ENCODE measurements at places on chromosomes 5 and 9.
A peak's percentile ranks its signal among the peaks of the same experiment; 100 is the strongest.

DNA sequence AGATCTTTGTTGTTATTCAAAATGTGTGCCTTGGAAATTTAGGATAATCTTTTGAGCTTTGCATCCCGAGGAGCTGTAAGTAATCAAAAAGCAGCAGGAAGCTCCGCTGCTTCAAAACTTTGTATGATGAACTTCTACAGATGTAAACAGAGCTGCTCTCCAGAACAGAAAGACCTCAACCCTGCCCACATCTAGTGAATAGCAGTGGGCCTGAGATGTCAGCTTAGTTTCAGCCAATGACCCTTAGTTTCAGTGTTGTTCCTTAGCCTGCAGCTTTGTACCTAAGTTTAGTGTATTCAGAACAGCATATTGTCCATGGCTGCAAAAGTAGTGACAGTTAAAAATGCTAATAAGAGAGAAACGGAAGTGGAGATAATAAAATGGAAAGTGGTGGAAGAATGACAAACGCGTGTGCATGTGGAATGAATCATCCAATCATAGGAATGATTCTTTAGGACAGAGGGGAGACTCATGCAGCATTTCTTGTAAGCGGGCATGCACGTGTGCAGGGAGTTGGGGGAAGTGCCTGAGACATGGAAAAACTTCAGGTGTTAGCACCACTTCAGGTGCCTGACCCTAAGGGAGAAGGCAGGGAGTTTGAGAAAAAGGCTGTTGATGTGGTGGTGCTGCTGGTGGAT is 24.9 kb downstream of the SNX24 start:
- no peak for DNase-seq

DNA sequence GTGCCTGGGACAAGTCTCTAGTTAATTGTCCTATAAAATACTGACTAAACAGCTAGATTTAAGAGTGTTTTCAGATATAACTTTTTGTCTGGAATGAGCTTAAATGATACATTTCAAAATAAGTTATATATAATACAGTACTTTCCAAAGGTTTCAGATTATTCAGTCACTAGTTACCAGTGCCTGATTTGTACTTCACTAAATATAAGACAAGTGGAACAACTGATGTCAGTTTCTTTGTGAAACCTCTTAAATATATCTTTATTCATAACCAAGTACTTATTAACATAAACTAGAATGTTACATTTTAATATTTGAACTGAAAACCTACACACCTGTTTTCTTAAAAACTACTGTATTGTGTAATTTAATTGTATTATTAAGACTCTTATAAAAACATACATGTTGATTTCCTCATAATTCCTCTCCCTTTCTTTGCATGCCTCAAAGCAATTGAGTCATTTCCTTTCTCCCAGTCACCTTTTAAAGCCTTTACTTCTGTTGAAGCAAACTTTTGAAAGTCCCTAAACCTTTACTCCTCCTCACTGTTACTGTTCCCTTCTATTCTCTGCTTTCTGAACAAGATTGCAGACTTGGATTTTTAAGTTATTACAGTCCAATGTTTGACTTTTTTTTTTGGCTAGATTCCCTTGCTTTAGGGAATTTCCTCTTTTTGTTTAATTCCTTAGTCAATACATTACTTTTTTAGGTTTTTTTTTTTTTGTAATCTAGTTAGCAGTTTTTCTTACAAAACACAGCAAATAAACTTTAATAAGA is 8.7 kb upstream of the SEMA6A start:
- no peak for DNase-seq

DNA sequence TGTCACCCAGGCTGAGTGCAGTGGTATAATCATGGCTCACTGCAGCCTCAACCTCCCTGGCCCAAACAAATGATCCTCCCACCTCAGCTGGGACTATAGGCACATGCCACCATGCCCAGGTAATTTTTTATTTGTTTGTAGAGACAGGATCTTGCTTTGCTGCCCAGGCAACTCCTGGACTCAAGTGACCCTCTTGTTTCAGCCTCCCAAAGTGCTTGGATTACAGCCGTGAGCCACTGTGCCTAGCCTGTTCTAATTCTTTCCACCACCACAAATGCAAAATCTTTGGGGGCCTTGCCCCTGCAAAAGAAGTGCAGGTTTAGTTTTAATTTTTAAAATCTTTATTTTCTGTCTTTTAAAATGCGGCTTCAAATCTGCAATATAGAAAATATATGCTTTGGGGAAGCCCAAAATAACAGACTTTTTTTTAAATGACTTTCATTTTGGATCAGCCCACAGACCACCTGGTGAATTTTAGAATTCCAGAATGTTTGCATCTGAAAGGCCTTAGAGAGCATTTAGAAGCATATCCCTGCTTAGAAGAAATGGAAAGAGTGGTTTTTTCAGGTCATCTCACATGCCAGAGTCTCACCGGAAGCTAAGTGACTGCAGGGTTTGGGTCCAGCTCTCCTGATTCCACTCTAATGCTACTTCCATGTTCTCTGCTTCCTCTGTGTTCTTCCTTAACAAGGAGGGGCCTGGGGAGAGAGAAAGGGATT is 111.4 kb upstream of the FER start:
- no peak for DNase-seq

GRCh38 chr9:119509291-119509905 is 140.2 kb upstream of the BRINP1 start:
- DNase-seq: no peak

DNA sequence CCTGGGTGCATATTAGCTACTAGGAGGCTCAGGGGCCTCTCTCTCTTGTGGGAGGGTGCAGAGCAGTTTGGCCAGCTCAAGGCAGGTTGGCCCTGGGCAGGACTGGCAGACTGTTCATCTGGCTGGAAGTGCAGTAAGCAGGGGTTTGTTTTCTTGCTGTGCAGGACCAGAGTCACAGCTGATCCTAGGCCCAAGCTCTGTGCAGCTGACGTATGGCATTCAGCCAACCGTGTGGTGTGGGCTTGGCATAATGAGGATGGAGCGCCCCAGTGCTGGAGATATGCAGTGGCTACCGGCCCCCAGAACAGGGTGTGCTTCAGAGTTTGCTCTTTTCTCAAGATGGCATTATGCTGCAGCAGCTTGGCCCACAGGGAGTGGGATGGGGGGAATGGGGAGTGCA is 31.0 kb upstream of the PHF24 start:
- no peak for DNase-seq

DNA sequence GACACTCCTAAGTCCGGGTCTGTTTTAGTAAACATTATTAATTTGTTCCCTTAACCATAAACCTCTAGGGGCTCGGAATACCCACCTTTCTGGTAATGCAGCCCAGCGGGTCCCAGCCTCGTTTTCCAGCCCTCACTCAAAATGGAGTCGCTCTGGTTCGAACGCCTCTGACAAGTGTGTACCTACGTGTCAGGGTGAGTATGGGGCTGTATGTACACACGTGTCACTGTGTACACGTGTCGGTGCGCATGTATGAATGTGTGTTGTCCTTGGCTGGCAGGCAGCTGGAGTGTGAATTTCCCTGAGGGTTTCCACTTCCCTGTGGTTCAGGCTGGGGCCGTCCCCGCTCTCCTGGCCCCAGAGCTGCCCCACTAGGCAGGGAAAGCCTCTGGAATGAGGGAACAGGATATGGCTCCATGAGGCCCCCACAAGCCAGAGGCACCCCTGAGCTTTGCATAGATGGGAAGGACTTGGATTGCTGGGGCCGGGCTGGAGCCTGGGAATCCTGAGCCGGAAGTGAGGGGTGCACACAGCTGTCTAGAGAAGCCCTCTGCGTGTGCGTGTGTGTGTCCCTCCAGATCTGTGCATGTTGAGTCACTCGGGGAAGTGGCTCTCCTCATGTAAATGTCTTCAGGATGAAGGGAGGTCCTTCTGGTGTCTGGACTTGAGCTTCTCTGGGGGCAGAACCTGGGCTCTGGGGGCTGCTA is 160.8 kb upstream of the IER5L start:
- no peak for DNase-seq

DNA sequence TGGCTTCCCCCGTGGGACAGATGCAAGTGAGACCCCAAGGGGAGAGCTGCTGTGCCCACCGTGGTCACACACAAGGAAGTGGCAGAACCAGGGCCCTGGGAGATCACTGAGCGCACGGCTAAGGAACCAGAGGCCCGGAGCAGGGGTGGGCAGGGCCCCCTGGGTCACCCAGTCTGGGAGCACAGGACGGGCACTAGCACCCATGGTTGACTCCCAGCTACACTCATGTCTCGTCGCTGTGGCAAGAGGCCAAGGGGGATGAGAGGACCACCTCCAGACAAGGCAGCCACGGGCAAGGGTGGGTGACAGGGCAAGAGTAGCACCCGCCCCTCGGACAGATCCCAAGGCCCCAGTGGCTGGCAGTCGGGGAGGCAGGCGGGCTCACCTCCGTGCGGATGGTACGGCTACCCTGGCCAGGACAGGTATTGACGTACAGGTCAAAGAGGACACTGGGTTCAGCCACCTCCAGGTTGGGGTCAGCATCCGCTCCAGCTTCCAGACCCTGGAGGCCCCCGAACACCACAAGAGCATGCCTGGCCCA is 5.1 kb downstream of the ENDOG start:
- DNase-seq: no peak

GRCh38 chr9:129549684-129550083 is 71.2 kb downstream of the C9orf50 start:
- no peak for DNase-seq

DNA sequence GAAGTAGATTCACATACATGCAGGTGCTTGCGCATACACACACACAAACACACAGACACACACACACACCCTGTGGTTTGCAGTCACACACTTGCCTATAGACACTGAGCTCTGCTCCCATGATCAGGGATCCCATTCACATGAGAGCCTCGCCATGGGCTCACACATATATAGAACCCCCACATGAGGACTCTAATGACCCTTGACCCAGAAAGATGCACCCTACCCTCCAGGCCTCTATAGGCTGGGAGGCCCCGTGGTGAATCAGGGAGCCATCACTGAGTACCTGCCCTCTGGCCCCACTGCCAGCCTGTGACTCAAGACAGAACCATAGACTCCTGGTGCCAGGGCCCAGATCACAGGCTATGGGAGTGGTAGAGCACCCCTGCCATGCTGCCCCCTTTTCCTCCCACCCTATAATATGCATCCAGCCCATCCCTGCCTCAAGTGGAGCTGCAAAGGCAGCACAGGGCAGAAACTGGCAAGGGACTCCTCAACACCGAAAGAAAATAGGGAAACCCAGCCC is 3.3 kb upstream of the AQP3 start:
- DNase-seq: no peak

GRCh38 chr9:135196474-135196873 is 109.0 kb downstream of the OLFM1 start:
- DNase-seq: no peak

GRCh38 chr9:129648092-129648763 is 6.3 kb upstream of the ASB6 start:
- DNase-seq: no peak

GRCh38 chr5:32419791-32420190 is 24.7 kb downstream of the ZFR start:
- DNase-seq: no peak

DNA sequence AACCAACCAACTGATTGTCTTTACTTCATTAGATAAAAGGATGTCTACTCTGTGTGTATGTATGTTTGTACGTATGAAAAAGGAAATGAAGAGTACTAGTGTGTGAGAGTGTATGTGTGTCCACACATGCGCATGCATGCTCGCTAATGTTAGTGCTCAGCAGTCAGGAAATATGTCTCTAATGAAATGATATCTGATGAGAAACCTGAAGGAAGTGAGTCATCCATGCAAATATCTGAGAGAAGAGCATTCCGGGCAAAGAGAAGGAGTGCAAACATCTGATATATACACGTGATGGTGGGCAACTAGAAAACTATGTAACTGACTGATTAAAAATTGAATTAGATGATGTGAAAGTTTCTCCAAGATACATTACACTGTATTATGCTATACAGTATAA is 29.6 kb upstream of the UGCG start:
- DNase-seq: no peak

- no peak for DNase-seq
These were observed 160.4 kb upstream of the PHYKPL start for GRCh38 chr5:178392931-178393394.

GRCh38 chr9:133103183-133103986 is 17.7 kb downstream of the RALGDS start:
- DNase-seq: peak; percentile 80

DNA sequence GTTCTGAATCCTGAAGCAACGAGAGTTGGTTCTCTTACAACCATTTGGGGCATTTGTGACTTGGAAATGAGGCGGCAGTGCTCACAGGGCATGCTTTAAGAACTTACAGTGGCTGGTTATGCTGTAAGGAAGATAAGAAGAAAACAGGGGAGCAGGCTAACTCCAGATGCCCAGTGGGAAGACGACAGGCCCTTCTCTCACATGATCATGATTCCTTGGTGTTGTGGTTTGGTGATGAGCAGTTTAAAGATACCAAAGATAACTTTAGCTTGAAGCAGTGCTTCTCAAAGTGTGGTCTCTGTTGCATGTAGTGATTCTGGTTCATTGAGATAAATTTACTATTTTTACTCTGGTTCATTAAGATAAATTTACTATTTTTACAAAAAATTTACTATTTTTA is 2.6 kb upstream of the HABP4 start:
- DNase-seq: no peak

DNA sequence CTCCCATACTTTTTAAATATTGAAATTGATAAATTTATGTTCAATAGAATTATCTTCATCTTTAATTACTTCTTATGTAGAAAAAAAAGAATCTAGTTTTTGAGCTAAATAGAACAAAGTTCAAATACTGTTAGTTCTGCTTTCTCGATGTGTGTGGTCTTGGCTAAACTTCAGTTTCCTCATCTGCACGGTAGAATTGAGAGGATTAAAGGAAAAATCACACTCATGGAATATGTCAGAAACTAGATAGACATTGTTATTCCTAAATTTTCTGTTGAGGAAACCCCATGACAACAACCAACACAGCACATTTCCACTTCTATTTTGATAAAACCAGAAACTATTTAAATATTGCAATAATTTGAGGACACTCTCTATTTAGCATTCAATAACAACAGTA is 100.3 kb downstream of the MUSK start:
- no peak for DNase-seq

DNA sequence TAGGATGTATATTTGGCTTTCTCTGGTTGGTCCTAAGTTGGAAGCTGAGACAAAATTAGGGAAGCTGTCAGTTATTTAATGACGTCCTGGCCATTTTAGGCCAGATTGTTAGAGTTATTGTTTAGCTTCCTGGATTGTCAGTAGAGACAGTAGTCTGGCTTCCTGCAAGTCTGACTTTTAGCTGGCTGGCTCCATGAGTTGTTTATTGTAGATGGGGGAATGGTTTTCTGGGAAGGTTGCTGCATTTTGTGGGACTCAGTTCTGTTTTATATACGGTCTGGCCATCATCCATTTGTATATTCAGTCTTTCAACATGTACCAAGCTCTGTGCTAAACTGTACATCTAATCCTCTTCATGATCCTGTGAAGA is 68.3 kb downstream of the SGCD start:
- no peak for DNase-seq

All from neural crest cell (in vitro differentiated cells).